ENCODE measurements at places on chromosomes 1 and 21.

- no peak for DNase-seq
Measured at GRCh38 chr1:246221485-246222255, 285.4 kb downstream of the SMYD3 start.

DNA sequence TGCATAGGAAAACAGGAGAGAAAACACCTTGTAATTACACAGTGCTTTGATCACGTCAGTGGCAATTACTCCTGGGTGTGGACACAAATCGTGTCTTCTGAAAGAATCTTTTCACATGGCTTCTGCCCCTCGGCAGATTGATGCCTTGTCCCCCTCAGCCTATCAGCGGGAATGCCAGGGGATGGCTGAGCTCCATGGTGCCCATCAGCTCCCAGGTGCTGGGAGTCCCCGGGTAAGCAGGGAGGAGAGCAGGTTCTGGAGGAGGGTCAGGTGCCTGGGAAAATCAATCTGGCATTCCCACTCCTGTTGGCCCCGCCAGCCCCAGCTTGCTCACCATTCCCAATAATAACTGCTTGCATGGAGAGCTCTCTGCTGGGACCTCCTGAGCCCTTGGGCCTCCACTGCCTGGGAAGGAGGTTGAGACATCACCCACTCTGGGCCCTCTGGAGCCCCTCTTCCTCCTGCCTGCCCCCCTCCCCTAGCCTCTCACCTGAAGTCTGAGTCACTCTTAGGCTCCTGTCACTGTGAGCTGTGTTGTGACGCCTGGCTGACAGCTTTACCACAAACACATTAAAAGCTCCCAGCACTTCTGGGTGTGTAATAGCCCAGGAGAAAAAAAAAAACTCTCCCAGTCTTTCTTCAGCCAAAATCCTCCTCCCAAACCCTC is 4.9 kb downstream of the CAMK2N1 start:
- DNase-seq = no peak

GRCh38 chr1:240492832-240493440 is 119.0 kb downstream of the GREM2 start:
- DNase-seq = no peak

- no peak for DNase-seq
Measured at GRCh38 chr1:207073906-207074820, 14.5 kb upstream of the C4BPB start.

DNA sequence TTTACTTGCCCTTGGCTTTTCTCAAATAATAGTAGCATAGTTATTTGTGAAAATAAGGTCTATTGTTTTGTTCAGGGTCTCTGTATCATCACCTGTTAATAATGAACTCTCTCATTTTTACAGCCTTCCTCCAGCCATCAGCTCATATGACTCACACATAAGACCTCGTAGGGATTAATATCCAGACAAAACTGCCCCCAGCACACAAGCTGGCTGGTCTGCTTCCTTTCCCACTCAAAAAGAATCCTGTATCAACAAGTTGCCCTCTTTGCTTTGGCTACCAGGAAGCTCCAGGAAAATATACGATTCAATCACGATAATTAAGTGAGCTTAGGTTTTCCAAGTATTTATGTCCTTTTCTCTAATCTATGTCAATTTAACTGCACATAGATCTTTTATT is 119.2 kb downstream of the DMRTB1 start:
- no peak for DNase-seq

- no peak for DNase-seq
Measured at GRCh38 chr1:13770743-13771142, 70.8 kb downstream of the PRDM2 start.

DNA sequence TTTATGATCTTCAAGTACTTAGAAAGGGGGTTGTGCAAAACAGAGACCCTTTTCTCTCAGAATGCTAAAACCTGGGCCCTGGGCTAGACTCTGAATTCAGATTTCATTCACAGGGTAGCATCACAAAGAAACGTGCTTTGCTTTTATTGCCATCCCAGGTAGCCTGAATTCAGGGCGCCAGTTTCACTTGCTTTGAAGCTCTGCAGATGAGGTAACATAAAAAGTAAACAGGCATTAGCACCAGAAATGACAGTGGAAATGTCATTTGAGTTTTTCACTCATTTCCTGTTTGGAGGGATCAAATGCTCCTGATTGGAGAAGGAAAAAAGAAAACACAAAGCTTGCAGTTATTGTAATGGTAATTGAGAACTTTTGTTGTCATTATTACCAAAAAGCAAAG is 2.6 kb downstream of the SYPL2 start:
- DNase-seq = no peak

DNA sequence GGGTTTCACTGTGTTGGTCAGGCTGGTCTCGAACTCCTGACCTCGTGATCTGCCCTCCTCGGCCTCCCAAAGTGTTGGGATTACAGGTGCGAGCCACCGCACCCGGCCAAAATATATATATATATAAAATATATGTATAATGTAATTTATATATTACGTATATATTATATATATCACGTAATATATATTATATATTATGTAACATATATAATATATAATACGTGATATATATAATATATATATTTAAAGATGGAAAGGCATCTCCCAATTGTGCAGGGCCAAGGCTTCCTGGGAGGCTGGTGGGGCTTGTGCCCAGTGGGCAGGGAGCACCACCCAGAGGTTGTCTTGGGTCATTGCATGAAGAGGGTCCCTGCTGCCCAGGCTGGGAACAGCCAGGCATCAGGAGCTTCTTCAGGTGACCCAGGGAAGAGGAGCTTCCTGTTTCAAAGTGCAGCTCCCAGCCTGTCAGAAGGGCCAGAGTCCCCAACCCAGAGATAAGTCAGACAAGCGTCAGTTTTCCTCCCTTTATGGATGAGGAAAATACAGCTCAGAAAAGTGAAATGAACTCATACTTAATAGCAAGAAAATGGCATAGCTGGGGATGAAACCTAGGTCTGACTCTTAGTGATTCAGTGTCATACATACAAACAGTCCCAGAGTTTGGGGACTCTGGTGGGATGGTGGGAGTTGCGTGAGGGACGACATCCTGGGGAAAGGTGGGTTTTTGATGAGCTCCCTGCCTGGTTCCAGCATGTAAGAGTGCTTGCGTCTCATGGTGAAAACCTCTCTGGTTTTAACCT is 12.0 kb downstream of the UBE2Q1 start:
- DNase-seq = peak; percentile 75

- no peak for DNase-seq
Measured at GRCh38 chr1:85396194-85396593, 68.8 kb downstream of the DDAH1 start.

- DNase-seq = no peak
Measured at GRCh38 chr1:2927393-2928360, 93.6 kb upstream of the ACTRT2 start.

GRCh38 chr21:33865176-33865575 is 50.4 kb downstream of the ATP5PO start:
- no peak for DNase-seq

DNA sequence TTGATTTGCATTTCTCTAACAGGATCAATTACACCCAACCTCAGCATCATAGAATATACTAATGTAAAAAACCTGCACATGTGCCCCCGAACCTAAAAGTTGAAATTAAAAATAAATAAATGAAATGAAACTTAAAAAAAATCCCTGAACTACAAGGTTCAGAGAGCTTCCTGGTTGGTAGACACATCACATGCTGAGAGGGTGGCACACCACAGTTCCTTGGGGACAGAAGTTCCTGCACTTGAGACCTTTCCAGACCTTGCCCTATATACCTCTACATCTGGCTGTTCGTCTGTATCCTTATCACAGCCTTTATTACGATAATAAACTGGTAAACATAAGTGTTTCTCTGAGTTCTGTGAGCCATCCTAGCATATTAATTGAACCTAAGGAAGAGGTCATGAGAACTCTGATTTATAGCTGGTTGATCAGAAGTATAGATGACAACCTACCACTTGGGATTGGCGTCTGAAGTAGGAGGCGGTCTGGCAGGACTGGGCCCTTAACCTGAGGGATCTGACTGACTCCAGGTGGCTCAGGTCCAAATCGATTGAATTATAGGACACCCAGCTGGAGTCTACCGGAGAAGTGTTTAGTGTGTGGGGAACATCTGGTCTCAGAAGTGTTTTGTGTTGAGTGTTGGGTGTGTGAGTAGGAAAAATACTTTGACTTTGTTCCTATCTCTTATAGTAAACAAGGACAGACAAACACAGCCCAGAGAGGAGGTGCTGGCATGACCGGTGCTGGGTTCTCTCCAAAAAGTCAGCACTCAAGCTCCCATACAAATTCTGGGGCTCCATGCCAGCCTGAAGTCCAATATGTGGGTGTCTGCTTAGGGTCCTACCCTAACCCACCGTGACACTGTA is 19.0 kb downstream of the C1orf115 start:
- DNase-seq = no peak

- DNase-seq = no peak
Measured at GRCh38 chr1:219155135-219155534, 18.5 kb upstream of the LYPLAL1 start.

- no peak for DNase-seq
Measured at GRCh38 chr1:235918032-235918431, 51.3 kb upstream of the LYST start.

DNA sequence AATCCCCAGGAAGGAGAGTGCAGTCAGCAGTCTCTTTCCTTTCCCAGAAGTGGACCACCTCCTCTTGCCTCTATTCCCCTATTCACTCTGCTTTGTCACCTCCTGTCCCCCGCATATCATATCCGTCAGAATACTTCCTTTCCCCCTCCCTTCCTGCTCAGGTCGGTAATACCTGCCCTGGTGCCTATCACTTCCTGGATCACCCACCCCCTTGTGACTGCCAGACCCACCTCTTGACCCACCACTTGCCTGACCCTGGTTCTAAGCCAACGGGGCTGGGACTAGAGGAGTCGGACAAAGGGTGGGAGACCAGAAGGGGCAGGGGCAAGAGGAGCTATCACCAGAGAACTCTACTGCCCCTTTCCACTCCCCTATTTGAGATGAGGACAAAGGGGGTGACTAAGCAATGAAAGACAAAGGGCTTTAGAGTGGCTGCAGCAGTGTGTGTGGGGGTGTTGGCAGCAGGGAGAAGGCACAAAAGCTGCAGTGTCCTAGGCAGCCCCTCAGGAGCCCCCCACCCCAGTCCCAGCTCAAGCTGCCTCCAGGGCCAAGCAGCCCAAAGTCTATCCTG is 1.7 kb upstream of the ADAMTS4 start:
- no peak for DNase-seq

DNA sequence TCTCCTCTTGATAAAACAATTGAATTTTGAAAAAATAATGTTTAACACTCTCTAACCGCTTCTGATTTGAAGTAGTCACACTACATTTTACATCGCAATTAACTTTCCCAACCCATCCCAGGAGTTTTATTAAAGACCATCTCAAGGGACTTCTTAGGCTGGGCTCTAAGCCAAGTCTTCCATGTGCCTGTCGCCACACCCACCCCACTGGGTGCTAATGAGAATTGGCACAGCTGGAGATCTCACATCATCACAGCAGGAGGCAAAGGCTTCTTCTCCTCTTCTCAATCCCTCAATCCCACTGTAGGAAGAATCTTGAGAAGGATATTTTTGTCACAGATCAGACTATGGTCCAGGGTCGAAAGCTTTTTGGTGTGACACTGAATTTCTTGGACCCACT is 328.9 kb downstream of the NUF2 start:
- DNase-seq = no peak

- no peak for DNase-seq
Measured at GRCh38 chr1:206702803-206703202, 18.1 kb downstream of the MAPKAPK2 start.

DNA sequence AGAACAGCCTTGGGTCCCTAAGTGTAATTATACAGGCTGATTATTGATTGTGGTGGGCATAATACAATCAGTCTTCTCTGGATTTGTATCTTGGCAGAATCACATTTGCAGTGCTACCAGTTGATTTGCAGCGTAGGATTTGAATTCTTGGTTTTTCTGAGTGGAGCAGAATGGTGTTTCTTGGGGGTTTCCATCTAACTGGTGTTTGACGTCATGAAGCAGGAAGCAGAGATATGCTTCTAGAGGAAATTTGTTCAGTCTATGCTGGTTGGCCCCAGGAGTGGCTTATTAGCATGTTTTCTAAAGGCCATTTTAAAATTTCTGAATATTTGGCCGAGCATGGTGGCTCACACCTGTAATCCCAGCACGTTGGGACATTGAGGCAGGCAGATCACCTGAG is 3.4 kb downstream of the CTTNBP2NL start:
- no peak for DNase-seq

DNA sequence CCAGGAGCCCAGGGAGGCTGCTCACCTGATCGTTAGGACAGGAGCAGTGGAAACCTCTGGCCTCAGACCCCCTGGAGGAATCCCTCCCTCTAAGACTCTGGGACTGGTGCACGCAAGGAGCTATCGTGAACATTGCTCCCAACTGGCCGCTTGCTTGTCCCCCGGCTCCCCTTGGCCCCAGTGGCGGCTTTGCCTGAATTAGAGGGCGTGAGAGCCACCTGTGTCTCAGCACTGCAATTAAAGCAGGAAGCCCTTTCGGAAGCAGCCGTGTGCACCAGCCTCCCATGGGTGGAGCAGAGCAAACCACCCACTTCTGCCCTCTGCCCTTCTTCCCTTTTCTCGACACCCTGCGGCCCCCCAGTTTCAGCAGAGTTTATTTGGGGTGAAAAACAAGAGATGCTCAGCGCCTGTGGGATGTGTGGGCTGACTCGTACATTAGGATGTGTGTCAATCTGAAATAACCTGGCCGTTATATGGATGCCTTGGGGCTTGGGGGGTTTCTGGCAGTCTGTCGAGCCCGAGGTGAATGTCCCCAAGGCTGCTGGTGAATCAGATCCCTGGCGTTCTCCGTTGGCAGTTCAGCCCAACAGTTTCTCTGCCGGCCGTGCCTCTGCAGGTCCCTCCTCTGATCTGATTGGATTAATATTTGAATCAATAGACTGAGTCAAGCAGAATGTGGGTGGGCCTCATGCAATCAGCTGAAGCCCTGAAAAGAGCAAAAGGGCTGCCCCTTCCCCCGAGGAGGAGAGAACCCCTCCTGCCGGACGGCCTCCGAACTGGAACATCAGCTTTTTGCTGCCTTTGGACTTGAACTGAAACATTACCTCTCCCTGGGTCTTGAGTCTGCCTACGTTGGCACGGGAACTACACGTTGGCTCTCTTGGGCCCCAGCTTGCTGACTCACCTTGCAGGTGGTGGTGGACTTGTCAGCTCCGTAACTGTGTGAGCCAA is 7.3 kb upstream of the UMODL1 start:
- DNase-seq = peak; percentile 64
